ENCODE measurements at places on chromosomes 4 and X.

DNA sequence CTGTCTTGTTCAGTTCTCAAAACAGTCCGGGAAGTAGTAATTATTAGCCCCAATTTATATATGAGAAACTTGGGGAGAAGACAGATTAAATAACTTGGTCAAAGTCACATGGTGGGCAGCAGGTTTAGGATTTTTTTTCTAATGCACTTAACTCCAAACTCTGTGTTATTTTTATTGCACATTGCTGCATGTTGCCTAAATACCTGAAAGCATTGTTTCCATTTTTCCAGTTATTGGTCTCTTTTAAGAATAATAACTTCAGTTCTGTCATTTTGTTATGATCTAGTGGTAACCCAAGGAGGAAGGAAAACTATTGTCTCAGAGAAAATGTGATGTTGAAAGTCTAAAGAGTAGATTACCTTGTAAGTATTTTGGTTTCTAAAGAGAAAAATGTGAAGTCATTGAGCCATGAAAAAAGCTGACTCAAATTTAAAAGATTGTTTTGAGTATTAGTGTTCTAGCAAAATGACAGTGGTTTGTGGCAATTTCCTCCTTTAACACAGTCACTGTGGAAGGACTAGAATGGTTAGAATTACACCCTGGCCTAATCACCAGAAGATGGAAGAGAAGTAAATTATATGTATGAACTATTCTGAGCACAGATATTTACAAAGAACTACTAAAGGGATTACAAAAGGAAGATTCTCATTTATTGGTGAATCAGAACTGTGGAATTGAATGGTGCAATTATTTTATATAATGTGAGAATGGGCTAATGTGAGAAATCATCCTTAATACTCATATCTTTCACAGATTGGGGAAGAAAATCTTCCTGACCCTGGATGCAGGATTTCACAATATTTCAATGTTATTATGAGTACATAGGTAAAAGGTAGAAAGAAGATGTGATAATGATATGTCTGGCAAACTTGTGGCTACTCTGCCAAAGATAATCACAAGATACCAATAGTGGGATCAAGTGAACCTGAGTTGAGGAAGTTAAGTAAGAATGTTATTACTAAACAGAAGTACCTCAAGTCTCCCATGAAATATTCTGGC, 21.7 kb upstream of the CXCL8 start:
- no peak for DNase-seq

- no peak for DNase-seq
These were observed 42.8 kb downstream of the FHL1 start for GRCh38 chrX:136190038-136190713.

DNA sequence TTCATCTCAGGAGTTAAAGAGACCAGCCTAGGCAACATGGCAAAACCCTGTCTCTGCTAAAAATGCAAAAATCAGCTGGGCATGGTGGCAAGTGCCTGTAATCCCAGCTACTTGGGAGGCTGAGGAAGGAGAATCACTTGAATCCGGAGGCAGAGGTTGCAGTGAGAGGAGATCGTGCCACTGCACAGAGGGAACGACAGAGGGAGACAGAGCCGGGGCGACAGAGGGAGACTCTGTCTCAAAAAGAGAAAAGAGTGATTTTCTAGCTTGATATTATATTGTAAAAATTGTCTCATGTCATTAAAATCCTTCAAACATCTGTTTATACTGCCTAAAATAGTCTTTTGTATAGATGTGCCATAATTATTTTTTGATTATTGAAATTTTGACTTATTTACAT, 225.4 kb upstream of the AGA start:
- no peak for DNase-seq

DNA sequence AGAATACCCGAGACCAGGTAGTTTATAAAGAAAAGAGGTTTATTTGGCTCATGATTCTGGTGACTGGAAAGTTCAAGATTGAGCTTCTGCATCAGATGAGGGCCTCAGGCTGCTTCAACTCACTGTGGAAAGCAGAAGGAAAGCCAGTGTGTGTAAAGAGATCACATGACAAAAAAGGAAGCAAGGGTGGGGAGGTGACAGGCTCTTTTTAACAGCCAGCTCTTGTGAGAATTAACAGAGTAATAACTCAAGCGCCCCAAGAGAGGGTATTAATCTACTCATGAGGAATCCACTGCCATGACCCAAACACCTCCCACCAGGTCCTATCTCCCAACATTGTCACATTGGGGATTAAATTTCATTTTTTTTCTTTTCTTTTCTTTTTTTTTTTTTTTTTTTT, 6.3 kb upstream of the YIPF6 start:
- DNase-seq: no peak

DNA sequence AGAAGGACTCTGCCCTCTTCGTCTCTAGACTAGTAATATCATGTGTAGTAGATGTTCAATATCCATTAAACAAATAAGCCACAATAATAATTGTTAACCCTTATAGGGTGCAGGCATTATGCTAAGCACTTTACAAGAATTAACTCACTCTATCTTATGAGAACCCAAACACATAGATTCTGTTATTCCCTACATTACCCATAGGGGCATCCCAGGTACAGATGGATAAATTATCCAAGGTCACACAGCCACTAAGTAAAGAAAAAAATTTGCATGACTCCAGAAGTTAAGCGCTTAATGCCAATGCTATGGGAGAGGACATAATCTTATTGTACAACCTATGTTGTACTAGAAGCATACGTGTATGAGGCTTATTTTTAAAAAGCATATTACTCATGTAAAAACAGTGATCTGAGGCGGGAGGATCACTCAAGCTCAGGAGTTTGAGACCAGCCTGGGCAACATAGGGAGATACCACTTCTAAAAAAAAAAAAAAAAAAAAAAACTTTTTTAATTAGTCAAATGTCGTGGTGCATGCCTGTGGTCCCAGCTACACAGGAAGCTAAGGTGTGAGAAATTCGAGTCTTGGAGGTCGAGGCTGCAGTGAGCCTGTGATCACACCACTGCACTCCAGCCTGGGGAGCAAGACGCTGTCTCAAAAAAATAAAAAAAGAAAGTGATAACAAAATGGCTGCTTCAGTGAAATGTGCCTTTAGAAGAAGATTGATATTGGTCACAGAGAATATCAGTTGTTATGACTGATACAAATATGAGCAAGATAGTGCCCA, 13.6 kb downstream of the LDB2 start:
- DNase-seq: no peak

- DNase-seq: no peak
These were observed 26.2 kb upstream of the CRMP1 start for GRCh38 chr4:5919044-5919443.

DNA sequence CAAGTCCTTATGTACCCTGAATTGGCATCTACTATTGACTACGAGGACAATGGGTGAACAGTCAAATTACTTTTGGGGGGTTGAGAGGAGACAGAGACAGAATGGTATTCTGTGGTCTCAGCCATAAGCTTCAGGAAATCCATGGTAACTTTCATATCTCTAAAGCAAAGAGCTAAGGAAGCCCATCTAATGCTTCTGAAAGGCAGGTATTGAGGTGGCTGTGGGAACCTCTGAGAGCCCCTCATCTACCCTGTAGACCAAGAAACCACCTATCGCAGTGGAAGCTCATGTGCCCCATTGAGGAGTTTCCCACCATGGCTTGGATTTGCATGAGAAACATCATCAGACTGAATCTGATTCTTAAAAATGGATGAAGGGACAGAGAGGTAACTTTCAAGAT, 23.1 kb upstream of the BMP2K start:
- DNase-seq: no peak

- DNase-seq: no peak
These were observed 296.2 kb downstream of the INPP4B start for GRCh38 chr4:142549726-142550463.

DNA sequence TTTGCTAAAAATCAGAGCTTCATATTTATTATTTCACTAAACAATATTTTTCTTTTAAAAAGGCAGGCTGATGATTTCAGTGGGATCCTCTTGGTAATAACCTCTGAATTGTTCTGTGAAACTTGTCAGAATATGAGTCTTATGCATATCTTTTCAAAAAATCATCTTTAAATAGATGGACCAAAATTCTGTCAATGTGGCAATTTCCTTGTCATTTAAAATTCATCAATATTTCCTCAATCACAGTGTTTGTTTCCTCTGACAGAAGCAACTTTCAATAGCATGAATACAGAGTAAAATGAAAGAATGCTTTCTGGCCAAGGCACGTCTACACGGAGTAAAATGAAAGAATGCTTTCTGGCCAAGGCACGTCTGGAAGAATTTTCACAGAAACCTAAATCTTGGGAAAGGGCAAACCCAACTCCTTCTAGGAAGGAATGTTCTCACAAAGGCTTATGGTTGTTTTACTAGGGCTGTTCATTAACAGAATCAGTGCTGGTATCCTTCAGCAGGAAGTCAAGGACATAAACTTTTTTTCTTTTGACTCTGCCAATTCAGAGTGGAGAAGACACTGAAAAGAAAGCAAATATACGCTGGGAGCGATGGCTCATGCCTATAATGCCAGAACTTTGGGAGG, 99.0 kb upstream of the GPR34 start:
- no peak for DNase-seq
